ENCODE measurements at places on chromosomes 2 and 18. TPM values are rescaled to one million over a fixed set of nuclear protein-coding genes. Genes with fewer than 3 reads are reported as not detected.

RGPD4 gene
- not detected for total RNA-seq

CD8B2 gene
- not detected for total RNA-seq

DNAH6 gene
- not detected for total RNA-seq

ITPRIPL1 gene
- not detected for total RNA-seq

ANKRD12 gene
- total RNA-seq = 14.1 TPM

WNT6 gene
- total RNA-seq = 2.1 TPM

CDH20 gene
- not detected for total RNA-seq

TRIP12 gene
- 61.8 TPM for total RNA-seq

IL36G gene
- total RNA-seq = not detected

PID1 gene
- total RNA-seq = 2.5 TPM

RNF152 gene
- total RNA-seq = 4.8 TPM

MOGAT1 gene
- not detected for total RNA-seq

ABCG8 gene
- not detected for total RNA-seq

HOXD8 gene
- total RNA-seq = not detected

ABCB11 gene
- not detected for total RNA-seq

LRATD1 gene
- 18.5 TPM for total RNA-seq

FLACC1 gene
- total RNA-seq = 0.23 TPM

CRACDL gene
- total RNA-seq = not detected

DYSF gene
- total RNA-seq = 0.43 TPM

PIEZO2 gene
- total RNA-seq = 8.9 TPM

KCNF1 gene
- not detected for total RNA-seq

NEU4 gene
- total RNA-seq = not detected

MPV17 gene
- 61.7 TPM for total RNA-seq

DCC gene
- 0.02 TPM for total RNA-seq

SEPTIN2 gene
- total RNA-seq = 250 TPM

UGT1A4 gene
- 0.04 TPM for total RNA-seq
